ENCODE measurements at places on chromosomes 11 and 22.

DNA sequence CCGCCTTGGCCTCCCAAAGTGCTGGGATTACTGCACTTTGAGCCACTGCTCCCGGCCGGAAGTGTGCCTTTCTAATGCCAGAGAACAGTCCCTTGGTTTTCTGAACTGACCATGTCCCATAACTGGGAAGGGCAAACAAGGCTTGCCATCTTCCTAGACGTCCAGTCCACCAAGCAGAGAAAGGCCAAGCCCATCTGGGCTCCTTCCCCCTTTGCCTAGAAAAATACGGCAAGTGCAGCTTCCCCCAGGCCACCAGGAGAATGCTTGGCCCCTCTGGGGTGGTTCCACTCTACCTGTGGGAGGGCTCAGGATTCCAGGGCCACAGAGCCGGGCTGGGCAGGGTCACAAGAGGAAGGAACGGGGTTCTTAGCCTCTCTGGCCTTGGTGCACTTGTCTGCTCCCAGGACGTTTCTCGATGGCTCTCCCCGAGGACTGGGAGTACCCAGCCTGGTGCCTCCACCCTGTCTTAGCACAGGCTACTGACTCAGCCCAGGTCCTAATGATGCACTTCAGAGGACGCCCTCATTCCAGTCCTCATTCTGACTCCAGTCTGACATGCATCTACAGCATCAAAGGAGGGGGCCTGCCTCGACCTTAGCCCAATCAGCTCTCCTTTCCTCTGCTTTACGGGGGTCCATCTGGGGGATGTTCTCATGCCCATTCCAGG is 1.2 kb downstream of the USP2 start:
- no peak for DNase-seq

DNA sequence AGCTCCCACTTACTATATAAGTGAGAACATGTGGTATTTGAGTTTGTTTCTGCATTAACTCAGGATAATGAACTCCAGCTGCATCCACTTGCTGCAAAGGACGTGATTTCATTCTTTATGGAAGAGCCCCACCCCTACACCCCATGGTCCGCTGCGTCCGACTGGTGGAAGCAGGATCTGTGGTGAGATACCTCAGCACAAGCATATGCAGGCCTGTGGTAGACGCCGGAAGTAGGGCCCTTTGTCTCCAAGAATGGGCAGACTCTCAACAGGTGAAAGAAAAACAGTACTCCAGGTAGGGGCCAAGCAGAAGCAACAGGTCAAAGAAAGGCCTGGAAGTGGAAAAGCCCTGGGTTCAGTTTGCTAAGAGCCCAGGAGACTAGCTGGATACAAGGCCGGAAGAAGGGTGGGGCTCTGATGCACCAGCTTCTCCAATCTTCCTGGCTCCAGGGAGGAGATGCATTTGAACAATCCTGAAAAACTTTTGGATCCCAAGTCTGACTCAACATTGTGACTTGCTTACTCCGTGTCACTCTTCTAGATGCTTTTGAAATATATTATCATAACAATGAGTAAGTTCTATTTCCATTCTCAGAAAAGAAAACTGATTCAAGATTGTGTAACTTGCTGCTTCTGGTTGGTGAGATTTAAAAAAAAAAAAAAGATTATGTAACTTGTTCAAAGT is 30.4 kb downstream of the NEAT1 start:
- no peak for DNase-seq

DNA sequence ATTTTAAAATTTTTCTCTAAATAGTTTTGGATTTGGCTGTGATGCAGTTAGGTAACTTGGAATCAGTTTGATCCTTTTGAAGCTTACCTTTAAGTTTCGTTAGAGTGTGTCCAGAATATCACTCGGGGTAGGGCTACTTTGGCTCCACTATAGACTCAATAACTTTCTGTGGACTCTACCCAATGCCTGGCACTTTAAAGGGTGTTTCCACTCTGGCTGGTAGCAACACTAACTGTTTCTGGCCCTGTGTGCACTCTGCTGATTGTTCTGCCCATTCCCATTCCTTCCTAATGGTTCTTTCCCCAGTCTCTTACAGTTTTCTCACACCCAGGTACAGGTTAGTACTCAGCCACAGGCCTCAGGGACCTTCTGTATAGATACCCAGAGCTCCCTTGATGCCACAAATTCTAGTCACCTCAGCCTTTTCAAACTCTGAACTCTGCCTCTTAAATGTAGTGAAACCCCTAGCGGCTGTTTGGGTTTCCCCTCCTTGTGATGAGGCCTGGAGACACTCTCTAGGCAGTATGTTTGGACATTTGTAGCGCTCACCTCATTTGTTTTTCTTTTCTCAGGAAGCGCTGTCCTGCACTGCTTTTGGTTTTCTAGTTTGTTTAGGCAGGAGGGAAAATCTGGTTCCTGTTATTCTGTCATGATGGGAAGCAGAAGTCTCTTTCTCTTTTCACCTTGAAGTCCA is 16.8 kb downstream of the CUL5 start:
- no peak for DNase-seq

DNA sequence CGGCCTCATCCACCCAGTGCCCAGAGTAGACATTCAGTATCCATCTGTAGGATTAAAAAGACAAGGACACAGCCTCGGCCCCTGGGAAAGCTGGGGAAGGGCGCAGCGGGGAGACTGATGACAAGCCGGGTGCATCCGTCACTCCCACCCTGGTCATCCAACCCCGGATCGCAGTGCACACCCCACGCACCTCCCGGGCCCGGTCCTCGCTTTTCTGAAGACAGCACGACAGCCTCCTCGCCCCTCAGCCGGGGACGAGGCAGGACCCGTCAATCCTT is 1.1 kb downstream of the FCHSD2 start:
- no peak for DNase-seq

DNA sequence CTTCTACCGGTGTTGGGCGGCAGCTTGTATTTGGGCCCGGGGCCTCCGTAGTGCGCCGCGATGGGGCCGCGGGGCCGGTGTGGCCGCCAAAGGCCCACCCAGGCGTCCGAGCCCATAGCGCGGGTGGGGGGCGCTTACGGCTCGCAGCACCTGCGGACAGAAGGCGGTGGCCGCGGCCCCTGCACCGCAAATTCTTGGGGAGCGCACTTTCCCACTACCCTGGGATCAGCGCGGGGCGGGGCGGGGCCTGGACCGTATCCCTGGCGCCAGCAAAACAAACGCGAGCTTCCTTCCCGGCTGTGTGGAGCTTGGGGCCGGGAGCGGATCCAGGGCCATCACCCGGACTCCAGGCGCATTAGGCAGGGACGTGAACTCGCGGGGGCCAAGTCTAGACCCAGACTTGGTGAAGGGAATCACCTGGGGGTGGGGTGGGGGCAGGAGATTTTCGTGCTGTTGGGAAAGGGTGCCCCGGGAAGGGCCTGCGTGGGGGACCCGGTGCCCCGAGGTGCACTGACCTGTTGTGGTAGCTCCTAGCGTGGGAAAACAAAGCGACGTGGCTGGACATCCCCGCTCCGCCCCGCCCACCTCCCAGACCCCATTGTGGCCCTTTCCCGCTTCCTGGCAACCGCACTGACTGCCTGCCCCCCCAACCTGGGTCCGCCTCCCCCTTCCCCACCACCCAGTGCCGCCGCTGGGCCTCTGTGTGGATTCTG is 2.3 kb upstream of the TYMP start:
- no peak for DNase-seq

GRCh38 chr11:133908827-133909226 is 47.9 kb downstream of the IGSF9B start:
- no peak for DNase-seq

Measured in globus pallidus (tissue), 1 donor.